ENCODE measurements at places on chromosomes 4 and X. TPM values are rescaled to one million over a fixed set of nuclear protein-coding genes. Genes with fewer than 3 reads are reported as not detected.

Gene ANK2
- total RNA-seq = 335 TPM

GRCh38 chr4:24867766-24868296 lies 45.0 kb downstream of the CCDC149 start:
- DNase-seq = no peak

DNA sequence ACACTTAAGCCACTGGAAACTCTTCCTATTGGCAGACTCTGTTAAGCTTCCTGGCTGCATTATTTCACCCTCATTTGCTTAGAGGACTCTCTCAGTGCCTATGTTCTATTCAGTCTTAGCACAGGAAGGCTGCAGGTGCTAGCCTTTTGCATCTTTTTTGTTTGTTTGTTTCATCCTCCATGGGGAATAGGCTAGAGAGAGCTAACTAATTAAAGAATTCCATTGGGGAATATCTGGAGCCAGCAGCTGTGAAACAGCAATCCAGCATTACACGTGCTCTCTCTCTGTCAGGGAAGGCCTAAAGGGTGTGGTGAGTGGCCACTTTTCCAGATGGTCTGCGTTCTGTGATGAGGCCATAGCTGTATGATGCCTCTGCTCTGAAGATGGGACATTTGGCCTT lies 633.6 kb downstream of the SPRY1 start:
- peak; percentile 45 for DNase-seq

Gene LPAR4
- 0.17 TPM for total RNA-seq

Gene CCDC160
- total RNA-seq = not detected

Gene FATE1
- total RNA-seq = not detected

DNA sequence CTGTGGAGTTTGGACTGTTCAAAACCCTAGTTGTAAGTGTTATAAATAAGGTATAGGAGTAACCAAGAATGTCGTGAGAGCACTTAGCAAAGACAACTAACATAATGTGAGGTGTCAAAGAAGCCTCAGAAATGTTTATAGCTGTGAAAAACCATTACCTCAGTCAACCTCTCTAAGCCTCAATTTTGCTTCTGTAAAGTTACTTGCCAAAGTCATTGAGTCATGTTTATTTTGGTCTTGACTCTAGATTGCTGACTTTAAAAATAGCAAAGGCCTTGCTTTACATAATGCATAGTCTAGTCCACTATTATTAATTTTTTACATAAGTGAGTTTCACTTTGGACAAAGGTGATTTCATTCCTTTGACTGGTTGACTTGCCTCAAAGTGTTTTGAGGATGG lies 257.6 kb upstream of the CXXC4 start:
- no peak for DNase-seq

DNA sequence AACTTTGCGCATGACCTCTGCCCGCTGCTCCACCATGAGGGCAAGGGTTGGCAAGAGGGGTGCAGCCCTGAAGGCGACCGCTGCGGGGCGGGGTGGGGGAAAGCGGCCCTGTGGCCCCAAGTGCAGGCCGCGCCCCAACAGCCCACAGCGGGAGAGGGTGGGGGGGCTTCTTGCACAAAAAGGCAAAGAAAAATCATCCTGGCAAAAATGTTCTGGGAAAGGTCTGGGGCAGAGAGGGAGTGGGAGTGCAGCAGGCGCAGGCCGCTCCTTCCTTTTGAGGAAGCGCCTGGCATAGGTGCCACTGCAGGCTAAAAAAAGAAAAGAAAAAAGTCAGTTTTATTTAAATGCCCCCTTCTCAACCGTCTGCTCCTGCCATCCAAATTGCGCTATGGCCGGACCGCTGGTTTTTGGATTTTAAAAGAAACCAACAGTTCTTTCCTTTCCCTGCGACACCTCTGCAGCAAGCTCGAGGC lies 1.4 kb downstream of the ARX start:
- DNase-seq = no peak

Gene DRP2
- 0.15 TPM for total RNA-seq

GRCh38 chr4:81116566-81116965 lies 86.1 kb downstream of the BMP3 start:
- no peak for DNase-seq

DNA sequence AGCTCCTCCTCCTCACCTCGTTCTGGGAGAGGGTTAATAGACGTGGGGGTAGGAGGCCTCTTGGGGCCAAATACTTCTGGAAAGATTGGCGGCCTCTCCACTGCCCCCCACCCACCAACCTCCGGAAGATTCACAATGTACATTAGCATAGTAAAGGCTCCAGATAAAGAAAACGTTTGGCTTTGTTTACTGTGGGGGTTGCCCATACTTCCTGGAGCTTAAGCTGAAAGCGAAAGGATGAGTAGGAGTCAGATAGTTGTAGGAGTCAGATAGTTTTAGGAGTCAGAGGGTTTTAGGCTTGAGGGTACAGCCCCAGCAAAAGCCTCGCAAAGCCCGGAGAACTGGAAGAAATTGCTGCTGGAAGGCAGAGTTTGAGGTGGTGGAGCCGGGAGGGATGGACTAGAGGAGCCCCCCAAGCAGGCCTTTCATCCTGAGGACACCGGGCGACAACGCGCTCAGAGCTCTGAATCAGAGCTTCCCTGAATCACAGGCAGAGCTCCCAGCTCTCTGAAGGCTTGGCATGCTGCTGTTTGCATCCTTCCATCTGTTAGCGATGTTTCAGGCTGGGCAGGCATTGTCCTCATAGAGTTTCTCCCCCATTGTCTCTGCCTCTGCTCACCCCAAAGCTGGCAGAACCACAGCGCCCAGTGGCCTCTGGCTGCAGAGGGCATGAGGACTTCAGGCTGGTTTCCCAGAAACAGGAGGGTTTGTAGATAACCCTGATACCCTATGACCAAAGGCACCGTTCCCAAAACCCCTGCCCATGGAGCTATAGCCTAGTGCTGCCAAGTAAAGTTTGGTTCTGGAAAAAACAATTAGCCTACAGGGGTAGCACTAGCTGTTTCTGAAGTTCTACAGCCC lies 280.7 kb downstream of the BCOR start:
- no peak for DNase-seq
